ENCODE measurements at places on chromosomes 5 and 9.

- no peak for DNase-seq
Observed at GRCh38 chr5:5164163-5164562, 24.0 kb downstream of the ADAMTS16 start.

DNA sequence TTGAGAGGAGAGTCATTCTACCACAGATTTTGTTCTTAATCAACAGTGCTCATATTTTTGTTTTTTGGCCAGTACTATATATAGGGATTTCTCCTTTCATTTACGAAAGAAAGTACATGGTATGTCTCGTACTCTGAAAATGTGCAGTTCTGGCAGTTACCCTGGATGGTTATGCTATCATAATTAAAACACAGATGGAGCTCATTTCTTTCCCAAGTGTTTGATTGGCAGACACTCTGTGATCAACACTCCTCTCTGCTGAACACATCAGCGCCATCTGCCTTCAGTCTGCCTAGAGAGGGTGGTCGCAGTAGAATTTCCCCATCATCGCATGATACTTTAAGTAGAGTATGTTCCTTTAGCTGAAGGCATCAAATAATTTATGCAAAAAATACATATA is 64.5 kb downstream of the PAM start:
- no peak for DNase-seq

DNA sequence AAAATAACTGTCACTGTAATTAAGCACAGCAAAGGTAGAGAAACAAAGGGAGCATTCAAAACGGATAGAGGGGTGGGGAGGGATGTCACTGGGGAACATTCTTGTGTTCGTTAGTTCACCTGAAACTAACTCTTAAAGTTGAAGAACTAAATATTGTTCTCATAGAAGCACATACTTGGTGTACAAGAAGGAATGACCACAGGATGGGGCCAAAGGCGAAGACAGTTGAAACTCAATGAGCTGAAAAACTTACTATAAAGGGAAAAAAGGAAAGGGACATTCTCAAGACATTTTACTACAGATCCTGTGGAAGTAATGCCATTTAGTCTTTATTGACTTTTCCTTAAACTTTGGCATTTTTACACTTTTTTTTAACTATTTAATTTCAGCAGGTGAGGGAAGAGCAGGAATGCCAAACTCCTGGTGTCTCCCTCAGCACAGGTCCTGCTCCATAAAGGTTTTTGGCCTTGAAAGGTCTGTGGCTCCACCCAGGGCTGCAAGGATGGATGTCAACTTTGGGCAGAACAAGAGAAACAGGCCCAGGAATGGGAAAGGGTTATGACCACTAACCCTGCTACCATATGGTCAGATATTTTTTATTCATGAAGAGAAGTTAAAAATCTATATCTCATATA is 197.6 kb upstream of the RASA1 start:
- peak; percentile 31 for DNase-seq

GRCh38 chr9:124267271-124267807 is 9.6 kb downstream of the NEK6 start:
- no peak for DNase-seq

DNA sequence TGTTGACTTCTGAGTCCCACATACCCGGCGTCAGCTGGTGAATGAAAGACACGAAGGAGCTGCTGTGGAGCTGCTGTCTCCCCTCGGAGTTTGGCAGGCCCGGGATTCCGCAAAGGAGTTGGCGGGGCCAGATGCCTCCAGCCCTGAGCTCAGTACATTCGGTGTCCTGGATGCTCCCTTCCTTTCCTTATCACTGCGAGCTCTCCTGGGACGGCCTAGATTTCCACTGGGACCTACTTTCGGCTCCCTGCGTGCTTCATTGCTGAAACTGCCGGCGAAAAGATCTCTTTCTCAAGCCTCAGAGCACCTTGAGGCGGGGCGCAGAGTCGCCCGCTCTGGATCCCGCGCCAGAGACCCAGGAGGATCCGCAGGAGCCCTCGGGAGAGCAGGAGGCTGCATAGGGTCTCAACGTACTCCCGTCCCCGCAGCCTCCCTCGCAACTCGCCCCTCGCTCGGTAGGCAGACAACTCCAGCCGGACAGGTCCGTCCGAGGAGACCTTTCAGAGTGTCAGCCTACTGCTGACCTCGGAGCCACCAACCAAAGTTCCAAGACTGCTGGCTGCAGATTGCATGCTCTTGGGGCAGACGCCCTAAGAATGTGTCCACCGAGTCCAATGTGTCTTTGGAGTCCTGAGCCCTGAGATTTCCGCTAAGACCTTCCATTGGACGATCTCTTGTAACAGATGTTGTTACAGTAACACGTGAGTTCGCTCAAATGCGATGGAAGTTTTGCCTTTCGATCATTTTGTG is 6.1 kb downstream of the ANXA2R start:
- DNase-seq, result no peak

DNA sequence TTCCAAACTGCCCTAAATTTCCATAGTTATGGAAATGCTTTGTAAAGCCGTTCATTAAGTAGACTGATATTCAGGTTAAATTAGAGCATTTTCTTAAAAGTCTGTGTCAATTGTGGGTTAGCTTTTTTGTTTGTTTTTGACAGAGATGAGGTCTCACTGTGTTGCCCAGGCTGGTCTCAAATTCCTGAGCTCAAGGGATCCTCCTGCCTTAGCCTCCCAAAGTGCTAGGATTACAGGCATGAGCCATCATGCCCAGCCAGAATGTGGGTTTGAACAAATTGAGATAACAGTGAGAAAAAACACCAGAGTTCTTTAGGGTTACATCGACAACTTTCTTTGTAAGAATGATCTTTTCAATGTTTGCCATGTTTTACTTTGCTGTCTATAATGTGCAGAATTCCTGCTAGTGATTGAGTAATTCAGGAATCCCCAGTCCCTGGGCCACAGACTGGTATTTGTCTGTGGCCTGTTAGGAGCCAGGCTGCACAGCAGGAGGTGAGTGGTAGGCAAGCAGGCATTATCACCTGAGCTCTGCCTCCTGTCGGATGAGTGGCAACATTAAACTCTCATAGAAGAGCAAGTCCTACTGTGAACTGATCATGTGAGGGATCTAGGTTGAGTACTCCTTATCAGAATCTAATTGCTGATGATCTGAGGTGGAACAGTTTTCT is 80.5 kb downstream of the RAI14 start:
- no peak for DNase-seq

- no peak for DNase-seq
Observed at GRCh38 chr9:113390192-113390960, 10.7 kb downstream of the ALAD start.

- DNase-seq, result no peak
Observed at GRCh38 chr5:169861934-169862333, 118.4 kb downstream of the INSYN2B start.

- DNase-seq, result no peak
Observed at GRCh38 chr5:129670957-129671500, 76.9 kb upstream of the MINAR2 start.

DNA sequence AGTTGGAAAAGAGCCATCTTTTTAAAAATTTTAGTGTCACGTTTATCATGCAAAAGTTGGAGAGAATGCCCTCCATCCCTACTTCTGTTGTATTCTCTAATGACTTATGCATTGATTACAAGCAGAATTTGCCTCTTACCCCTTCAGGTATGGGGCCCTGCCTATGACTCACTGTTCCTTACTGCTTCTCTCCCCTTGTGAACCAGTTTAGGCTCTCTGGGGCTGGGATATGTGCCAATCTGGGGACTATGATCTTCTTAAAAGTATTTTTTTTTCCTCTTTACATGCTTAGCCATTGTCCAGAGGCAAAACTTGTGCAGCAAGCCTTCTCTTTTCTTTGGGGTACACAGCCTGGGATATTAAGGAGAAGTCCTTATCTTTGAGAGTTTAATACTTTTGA is 37.4 kb downstream of the CAMK4 start:
- no peak for DNase-seq

DNA sequence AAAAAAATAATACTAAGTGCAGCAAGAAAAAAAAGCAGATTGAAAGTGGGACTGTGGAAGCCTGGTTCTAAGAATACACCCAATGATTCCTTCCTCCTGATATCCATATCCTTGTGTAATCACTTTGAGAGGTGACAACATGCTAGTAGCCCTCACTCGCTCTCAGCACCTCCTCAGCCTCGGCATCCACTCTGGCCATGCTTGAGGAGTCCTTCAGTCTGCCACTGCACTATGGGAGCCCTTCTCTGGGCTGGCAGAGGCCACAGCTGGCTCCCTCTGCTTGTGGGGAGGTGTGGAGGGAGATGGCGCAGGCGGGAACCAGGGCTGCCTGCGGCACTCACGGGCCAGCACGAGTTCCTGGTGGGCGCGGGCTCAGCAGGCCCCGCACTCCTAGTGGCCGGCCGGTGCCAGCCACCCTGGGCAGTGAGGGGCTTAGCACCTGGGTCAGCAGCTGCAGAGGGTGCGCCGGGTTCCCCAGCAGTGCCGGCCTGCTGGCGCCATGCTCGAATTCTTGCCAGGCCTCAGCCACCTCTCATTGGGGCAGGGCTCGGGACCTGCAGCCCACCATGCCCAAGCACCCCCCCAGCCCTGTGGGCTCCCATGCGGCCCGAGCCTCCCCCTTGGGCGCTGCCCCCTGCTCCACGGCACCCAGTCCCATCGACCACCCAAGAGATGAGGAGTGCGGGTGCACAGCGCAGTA is 24.5 kb upstream of the SELENOP start:
- DNase-seq, result no peak
